ENCODE measurements at places on chromosomes 7 and 10.
A peak's percentile ranks its signal among the peaks of the same experiment; 100 is the strongest.

DNA sequence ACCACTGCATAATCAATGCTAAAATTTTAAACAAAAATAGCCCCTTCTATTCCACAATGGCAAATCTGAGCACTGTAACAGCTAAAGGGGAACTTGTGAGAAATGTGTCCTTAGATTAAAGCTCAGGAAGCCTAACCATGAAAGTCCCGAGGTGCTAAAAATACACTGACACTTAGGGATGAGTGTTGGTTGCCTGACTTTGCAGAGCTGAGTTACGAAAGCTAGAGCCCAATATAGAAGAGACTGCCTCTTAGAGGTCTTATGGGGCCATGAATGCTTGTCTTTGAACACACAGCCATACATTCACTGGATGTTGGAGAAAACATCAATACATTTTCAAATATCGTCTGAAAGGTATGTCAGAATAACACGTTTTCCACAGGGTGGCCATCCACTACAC, 209.7 kb downstream of the LHFPL3 start:
- no peak for DNase-seq

GRCh38 chr10:8346861-8347260, 292.4 kb downstream of the GATA3 start:
- no peak for DNase-seq

DNA sequence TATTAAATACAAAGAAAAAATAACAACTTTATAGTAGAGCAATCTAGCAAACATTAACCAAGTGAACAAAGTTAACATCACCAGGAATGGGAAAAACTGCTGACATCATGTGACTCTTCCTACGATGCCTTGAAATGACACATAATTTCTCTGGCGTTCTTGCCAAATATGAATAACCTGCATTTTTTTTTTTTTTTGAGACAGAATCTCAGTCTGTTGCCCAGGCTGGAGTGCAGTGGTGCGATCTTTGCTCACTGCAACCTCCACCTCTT, 126.5 kb upstream of the VKORC1L1 start:
- no peak for DNase-seq

GRCh38 chr7:43528576-43529354, 54.1 kb upstream of the STK17A start:
- no peak for DNase-seq

- DNase-seq: no peak
Measured at GRCh38 chr7:18693406-18693805, 197.9 kb downstream of the HDAC9 start.

DNA sequence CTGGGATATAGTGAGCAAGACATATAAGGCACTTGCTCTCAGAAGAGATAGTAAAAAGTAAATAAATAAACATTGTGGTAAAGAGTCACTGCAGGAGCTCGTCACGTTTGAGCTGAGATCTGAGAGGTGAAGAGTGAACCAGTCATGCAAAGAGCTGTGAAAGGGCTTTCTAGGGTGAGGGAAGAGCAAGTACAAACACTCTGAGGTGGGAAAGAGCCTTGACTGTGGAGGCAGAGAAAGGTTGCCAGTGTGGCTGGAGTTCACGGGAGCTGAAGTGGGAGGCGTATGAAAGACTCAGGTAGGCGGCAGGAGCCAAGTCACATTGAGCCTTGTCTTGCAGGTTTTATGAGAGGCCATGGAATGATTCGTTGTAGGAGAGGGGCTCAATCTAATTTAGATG, 141.0 kb downstream of the C1GALT1 start:
- no peak for DNase-seq

- DNase-seq: no peak
Measured at GRCh38 chr7:96169439-96169838, 152.5 kb downstream of the SLC25A13 start.

- DNase-seq: no peak
Measured at GRCh38 chr7:114886241-114886640, 35.7 kb upstream of the MDFIC start.

GRCh38 chr7:80772347-80772993, 134.0 kb downstream of the CD36 start:
- DNase-seq: no peak

GRCh38 chr10:47379901-47380300, 4.2 kb downstream of the ZNF488 start:
- no peak for DNase-seq

DNA sequence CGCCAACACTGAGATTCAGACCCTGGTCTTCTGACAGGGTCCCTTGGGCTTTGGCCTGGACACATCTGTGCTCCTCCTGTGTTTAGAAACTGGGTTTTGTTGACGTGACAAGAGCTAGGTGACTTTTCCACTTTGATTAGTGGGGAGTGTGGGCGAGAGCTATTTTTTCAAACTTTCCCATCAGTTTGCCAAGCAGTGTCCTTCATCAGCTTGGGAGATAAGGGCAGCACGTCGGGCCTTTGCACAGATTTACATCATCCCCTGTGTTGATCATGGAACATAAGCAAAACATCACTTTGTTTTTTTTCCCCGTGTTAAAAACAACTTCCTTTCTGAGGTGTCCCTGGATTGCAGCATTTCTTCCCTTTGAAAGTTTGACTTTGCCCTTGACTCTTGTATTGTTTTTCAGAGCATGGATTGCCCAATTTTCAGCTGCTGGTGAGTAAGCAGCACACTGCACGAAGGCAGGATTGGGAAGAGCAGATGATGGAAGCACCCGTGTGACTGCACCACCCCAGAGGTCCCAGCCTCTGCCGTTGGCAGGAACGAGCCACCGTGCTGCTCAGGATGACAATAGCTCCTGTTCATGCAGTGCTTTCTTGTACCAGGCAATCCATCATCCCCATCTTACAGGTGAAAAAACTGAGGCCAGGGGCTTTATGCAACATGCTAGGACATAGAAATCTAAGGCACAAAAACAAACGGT, 6.4 kb upstream of the IGFBP1 start:
- DNase-seq: no peak

GRCh38 chr7:157228864-157229422, 90.2 kb downstream of the UBE3C start:
- peak; percentile 17 for DNase-seq

- DNase-seq: no peak
Measured at GRCh38 chr10:101938305-101939007, 94.9 kb upstream of the KCNIP2 start.

- peak; percentile 24 for DNase-seq
Measured at GRCh38 chr10:79444199-79445119, 965 bp downstream of the ZCCHC24 start.

DNA sequence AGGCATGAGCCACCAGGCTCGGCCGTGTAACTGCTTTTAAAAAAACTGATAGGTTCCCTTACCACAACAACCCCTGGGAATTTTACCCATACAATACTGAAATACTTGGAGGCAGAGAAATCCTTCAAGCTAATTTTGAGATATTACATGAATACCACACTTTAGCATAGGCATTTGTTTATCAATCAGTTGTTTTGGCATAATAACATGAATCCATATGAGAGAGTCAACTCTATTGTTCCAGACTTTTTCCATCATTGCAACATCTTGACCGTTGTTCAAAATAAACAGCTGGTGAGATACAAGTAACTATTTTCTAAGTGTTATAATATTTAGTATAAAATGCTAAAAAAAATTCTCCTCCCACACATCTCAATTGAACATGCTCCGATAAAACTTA, 36.8 kb downstream of the LAMB4 start:
- no peak for DNase-seq

- DNase-seq: no peak
Measured at GRCh38 chr7:104486931-104487330, 158.5 kb downstream of the LHFPL3 start.

DNA sequence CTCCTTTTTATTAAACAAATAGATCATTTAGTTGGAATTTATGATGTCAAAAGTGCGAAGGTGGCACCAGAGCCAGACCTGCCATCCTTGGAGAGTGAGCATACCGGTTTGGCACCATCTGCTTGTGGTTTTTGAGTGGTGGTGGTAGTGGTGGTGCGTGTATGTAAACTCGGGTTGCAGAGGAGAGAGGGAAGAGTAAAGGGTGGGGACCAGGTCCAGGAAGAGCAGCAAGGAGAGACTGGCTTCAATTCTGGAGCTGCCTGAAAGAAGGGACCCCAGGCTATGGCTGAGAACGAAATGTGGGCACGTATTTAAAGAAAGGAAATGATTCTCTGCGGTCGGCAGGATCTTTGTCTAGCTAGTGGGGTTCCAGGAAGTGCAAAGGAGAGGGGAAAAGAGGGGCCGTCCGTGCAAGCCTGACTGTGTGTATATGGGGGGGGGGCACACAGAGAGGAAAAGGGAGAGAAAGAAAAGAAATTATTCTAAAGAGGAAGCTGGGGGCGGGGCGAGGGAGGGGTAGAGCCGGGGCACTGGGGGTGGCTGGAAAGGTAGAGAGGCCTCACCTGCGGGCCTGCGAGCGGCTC, 448 bp upstream of the GOLGA7B start:
- DNase-seq: no peak

DNA sequence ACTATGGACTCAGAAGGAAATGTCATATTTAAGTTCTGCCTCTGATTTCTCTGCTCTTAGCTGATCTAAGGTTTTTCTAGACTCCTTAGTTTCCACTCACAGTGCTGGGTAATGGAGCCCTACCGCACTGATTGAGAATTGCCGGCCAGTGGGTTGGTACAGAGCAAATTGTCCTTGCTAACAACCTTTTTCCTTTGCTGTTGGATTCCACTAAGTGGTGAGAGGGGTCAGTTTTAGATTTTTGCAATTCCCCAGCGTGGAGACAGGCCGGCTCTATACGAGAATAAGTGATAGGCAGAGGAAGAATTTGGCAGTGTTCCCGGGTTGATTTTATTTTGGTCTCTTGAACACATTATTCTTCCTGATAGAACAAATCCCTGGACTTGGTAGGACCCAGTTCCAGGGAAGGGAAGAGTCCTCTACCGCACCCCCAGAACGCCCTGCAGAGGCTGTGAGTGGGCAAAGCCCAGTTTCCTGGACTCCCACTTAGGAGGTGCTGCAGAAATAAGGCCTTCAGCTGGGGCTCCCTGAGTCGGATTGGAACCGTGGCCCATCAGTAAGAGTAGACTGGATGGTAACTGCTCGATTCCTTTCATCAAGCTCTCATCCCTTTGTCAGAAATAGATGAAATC, 3.0 kb upstream of the NRP1 start:
- DNase-seq: no peak

DNA sequence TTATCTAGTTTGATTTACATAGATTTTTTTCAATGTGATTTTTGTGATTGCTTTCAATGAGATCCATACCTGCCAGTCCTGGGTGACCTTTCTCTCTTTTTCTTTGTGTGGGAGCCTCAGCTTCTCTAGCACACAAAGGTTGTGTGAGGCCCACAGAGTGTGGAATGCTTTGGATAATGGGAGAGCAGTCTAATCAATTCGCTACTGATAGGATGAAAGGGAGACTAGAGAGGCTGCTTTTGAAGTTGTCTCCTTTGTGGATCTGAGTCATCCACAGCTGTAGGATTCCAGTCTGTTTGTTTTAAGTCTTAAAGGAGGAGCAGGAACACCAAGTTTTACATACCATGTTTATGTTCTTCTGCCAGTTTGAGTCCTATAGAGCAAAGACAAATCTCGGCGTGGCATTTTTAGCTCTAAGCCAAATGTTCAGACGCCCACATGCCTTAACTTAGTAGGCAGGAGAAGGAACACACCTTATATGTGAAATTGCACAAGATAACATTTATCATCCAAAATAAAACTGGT, 330.0 kb downstream of the ARL4A start:
- DNase-seq: no peak

DNA sequence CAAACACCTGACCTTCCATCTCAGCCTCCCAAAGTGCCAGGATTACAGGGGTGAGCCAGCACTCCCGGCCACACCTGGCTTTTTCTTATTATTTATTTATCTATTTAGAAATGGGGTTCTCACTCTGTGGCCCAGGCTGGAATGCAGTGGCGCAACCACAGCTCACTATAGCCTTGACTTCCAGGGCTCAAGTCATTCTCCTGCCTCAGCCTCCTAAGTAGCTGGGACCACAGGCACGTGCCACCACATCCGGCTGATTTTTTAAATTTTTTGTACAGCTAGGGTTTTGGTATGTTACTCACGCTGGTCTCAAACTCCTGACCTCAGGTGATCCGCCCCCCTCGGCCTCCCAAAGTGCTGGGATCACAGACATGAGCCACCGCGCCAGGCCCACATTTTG, 56.9 kb upstream of the MYL10 start:
- DNase-seq: no peak

DNA sequence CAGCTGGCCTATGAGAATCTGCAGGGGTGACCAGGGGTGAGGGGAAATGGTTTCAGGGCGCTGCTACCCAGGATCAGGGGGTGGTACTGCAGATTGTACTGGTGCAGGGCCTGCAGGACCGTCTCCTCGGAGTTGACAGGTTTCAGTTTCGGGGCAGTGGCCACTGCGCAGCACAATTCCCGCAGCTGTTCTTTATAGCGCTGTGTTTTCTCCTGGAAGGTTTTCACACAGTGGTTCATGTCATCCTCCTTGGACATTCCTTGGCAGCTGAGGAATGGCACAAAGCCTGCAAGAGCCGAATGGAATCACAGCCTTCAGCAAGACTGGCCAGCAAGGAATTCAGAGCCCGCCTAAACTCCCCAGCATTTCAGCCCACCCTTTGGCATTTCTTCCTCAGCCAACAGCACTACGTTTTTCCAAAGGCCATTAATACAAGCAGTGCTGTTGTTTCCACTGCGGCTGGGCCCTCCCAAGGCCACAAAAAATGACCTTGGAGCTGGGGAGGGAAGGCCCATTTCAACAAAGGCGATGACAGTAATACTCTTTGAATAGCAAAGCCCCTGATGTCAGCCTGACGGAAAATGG, 44.9 kb downstream of the PNLIPRP2 start:
- DNase-seq: no peak

GRCh38 chr10:108631332-108631731, 1292.0 kb downstream of the XPNPEP1 start:
- DNase-seq: no peak

DNA sequence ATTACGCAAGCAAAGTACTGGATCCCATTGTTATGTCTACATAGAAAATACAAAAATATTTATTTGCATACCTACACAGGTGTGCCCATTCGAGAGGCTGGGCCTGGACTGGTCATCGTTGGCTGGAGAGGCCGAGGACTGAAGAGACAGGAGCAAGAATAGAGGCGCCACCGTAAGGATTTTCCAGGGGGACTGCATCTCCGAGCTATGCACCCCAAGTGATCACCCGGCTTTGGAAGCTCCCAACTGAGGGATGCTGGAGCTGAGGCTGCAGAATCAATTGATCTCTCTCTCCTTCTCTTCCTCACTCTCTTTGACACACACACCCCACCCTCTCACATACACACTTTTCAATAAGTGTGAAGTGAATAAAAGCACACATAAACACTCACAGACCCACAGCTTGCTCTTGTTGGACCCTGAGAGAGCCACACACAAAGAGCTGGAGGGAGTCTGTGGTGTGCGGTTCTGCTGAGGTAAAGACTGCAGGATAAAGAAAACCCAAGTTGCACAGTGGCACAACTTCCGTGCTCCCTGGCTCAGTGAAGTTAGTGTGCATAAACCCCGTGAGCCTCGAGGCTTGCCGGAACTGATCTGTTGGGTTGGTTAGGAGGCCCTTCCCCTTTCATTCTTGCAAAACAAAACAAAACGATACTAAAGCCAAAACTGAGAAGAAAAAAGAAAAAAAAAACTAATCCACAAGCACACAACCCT, at the start of gene AOAH:
TSS of gene AOAH (minus strand) at position 544 of the 714 bp plus-strand sequence. CDS start at position 198, 346 bp downstream.
- DNase-seq: peak; percentile 58

- no peak for DNase-seq
Measured at GRCh38 chr7:41517771-41518170, 185.1 kb downstream of the INHBA start.
